ENCODE measurements at places on chromosomes 6 and 20. TPM values are rescaled to one million over a fixed set of nuclear protein-coding genes. Genes with fewer than 3 reads are reported as not detected.

DNA sequence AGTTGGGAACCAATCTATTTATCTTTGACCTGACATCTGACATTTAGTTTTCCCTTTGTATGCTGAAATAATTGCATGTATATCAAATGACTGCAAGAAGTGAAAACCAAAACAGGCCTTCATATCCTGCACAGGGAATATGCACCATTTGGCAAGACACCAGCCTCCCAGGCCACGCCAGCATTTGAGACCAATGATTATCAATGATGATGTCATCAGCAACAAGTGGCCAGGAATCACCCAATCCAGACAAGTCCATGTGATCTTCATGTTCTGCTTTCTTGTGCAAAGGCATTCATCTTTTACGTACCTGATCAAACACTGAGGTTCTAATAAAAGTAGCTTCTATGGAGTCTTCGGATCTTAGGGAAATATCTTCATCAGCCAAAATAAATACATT, 107.4 kb upstream of the TENT5A start:
- DNase-seq, result no peak

DNA sequence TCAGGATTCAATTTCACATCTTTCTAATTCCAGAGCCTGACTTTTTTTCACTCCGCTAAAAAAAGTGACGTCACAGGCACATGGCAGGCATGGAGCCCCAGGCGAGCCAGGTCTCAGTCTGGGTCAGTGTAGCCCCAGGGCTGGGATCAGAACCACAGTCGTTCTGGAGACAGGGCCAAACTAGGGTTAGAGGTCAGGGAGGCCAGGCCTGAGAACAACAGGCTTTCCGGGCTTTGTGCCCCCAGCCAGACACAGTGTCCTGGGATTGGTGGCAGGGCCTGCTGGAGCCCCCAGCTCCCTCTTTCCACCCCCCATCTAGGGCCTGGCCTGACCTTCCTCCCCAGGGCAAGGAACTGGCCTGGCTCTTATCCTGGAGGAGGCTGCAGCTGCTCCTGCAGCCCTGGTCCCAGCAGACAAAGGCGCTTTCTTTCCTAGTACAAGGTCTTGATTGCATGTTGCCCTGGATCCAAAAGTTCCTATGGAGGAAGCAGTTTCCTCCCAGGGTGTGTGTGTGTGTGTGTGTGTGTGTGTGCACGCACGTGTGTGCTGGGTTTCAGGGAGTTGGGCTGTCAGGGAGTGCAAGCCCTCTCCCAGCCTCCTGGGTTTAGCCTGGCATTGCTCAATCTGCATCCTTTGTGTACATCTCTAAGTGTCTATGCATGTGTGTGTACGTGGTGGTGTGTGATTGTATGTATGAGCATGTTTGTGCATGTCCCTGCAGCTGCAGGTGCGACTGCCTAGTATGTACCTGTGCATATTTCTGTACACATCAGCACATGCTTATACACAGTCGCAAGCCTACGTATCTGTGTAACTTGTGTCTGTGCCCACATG, 26.5 kb upstream of the EMILIN3 start:
- peak; percentile 49 for DNase-seq

DNA sequence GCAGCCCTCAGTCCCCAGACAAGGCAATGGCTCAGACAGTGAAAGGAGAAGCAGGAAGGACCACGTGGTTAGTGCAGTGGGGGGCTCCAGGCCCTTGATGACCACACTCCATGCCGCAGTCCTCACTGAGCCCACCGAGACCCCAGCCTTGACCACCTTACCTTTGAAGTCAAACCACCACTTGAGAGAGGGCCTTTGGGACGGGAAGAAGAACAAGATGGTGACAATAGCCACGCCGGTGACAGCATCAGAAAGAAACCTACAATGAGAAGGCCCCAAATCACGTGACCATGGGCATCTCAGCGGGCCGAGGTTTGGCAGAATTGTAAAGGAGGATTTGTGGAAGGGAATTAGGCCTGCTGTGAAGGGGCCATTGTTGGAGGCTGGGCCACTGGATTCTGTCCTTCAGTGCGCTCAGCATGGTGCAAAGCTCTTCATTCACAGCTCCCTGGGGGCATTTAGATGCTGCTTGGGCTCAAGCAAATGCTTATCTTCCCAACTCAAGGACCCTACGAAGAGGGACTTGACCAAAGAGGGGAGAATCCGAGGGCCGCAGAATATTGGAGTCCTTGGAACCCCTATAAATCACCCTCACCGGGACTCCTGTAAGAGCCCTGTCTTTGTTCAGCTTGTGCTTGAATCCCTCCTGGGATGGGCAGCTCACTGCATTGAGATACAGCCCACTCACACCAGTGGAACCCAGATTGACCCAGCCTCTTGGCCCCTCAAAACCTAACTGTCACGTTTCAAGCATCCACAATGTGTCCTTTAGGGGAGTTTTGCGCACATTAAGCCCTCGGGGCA, 33.2 kb upstream of the OCSTAMP start:
- no peak for DNase-seq

DNA sequence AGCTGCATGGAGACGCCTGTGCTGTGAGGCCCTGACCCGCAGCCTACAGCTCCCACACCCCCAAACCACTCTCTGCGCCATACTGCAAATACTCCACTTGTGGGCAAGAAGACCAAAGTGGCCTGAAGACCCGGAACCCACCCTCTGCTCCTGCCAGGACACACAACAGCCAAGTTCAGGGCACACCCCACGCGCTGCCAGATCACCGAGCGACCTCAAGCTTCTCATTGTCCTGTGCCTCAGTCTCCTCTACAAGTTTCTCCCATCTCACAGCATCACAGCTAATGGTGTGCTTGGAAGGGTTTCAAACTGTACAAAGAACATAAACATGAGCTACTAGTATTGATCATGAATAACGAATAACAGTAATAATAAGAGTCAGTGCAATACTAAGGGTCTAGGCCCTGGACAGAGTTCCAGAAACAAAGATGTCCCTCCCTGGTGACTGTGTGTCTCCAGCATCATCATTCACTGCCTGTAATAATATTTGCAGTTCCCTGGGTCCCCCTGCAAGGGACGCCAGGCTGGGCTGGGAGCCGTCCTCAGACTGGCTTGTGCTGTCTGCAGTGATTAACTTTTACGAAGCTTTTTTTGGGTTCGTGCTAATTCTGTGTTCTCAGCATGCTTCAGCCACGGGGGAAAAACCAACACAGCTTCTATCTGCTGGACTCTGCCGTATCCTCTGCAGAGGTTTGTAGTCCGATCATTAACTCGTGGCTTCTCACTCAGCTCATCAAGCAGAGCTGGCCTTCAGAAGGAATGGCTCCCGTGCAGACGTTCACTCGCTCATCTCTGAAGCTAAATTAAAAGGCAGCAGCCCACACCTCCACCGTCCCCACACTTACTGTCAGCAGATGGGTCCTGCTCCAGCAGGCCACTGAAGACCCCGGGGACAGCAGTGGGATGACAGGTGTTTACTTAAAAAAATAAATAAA, 81.6 kb upstream of the MPC1 start:
- no peak for DNase-seq

GRCh38 chr6:43455531-43456428, at the start of gene DLK2:
DLK2 (minus strand) TSS chr6:43455548; CDS start chr6:43454825, 723 bp downstream.
- DNase-seq, result no peak

DNA sequence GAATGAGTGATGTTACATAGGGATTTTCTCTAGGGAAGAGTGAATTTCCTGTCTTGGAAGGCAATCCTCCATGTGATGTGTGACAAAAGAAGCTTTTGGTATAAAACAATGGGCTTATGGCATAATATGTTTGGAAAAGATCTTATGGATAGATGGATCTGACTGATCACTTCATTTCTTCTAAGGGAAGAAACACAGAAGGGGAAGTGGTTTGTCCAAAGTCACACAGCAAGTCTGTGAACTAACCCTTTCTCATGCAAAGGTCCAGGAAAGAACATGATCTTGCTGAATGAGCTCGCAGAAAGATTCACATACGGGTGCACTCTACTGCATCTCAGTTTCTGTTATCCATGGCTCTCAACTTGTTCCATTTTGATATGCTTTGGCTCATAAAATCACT, 575.9 kb upstream of the JAG1 start:
- no peak for DNase-seq

GRCh38 chr20:19264191-19264590, 51.7 kb downstream of the SLC24A3 start:
- DNase-seq, result no peak

DNA sequence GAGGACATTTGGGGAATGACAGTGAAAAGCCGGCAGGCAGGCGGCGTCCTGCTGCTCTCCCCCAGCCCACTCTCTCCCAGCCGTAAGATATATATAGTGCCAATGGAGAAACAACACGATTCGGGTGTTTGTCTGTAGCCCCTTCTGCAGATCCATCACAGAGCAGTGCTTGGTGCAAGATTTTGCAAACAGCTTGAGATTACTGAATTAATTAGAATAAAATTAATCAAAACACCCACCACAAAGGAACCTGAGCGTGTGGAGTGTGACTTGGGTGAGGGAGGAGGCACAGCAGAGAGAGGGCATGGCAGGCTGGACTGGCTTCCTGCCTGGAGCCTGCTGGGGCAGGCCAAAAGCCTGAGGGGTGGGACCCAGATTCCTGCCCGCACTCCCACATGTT, 28.8 kb upstream of the CCDC167 start:
- DNase-seq, result no peak

DNA sequence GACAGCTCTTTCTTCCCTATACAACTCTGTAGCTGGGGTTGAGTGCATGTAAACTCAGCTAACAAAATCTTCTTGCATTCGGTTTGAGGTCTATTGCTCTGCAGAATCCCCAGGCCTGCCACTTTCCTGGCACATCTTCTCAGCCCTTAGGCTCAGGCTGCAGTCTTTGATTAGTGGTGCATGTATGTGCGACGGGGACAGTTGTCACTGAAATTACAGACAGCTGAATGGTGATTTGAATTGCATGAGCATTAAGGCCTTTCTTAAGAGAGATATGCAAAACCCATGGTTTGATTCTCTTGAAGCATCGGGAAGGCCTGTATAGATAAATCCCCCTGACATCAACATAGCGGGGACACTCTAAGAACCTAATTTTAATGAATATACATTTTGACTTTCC, 222.8 kb downstream of the CDH26 start:
- DNase-seq, result no peak

GRCh38 chr6:30951907-30952469, 11.2 kb downstream of the MUCL3 start:
- no peak for DNase-seq

DNA sequence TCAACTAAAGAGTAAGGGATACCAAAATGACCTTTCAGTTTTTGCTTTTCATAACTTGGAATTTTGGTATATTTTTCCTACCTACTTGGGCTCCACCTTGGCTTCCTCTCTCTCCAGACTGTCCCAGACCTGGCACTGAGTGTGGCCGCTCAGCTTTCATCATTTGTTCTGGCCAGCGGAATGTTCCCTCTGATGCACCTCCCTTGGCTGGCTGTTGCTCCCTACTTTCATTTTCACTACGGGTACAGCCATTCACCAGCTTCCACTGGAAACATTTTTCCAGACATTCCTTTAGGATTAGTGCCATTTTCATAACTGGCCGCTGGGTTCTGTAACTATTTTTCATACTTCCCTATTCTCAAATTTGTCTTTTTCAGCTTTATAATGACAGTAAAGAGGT, 487.4 kb downstream of the TENT5A start:
- DNase-seq, result peak; percentile 62

DNA sequence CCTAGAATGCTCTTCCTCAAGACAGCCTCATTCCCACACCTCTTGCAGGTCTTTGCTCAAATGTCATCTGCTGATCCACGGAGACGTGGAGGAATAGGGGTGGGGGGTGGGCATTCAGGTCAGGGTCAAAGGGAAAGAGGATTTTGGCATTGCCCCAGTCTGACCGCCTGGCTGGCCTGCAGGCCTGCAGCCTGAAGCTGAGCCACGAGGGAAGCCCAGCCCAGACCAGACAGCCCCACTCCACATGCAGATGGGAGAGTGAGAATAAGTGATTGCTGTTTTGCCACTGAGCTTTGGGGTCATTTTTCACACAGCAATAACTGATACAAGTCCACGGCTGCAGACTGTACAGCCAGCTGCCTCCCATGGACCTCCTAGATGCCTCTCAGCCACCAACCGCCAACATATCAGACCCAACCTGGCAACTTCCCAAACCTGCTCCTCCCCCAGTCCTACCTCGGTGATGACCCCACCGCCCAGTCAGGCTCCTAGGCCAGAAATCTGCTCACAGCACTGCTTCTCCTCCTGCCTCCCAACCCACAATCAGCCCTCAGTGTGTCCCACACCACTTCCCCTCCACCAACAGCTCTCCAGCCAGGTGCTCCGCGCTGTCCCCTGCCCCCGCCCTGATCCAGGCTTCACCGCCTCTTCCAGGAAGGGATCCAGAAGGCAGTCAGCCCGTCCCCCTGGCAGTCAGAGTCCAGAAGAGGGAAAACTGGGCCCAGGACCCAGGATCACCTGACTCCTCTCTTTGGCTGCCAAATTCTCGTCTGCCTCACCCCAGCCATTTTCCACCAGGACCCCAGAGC, 14.0 kb downstream of the KIAA1755 start:
- peak; percentile 53 for DNase-seq

GRCh38 chr20:52082612-52083011, 109.0 kb downstream of the ZFP64 start:
- no peak for DNase-seq

DNA sequence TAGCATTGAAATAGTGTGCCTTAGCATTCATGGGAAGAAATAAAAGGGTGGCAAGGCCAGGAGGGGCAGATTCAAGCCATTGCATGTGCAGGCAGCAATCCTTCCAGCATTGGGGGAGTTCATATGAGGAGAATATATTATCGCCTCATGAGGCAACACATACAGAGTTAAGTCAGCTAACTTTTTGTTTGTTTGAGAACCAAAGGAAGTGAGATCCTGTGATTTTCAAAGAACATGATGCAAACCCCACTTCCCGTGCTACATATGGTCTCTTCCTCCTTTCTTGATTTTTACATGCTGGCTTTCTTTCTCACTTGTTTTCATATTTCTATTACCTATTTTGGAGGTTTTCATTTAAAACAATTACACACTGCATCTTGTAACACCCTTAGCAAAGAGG, 579.7 kb upstream of the ARID1B start:
- DNase-seq, result no peak

GRCh38 chr6:136169394-136170148, 80.5 kb downstream of the MTFR2 start:
- no peak for DNase-seq

- DNase-seq, result no peak
Measured at GRCh38 chr6:167496707-167497106, 171.8 kb downstream of the TTLL2 start.

The SOD2 gene
- 1,558 TPM for total RNA-seq

The TCF21 gene
- 8.2 TPM for total RNA-seq

The TMC2 gene
- under 0.01 TPM for total RNA-seq

The LRRN4 gene
- not detected for total RNA-seq

The BRPF3 gene
- 10.6 TPM for total RNA-seq

The SLC13A3 gene
- total RNA-seq, result 4.1 TPM

The TOX2 gene
- total RNA-seq, result 4.4 TPM

The TGM3 gene
- total RNA-seq, result not detected

The HLA-A gene
- 280 TPM for total RNA-seq

The LRP11 gene
- 54.7 TPM for total RNA-seq

The FAM83B gene
- total RNA-seq, result under 0.01 TPM

The PDYN gene
- not detected for total RNA-seq

The POM121L2 gene
- not detected for total RNA-seq

The PLN gene
- total RNA-seq, result 2.0 TPM

The NKX2-2 gene
- not detected for total RNA-seq

The GLP1R gene
- not detected for total RNA-seq

The RIMS4 gene
- total RNA-seq, result under 0.01 TPM

The PRPF6 gene
- 52.0 TPM for total RNA-seq

Measured in fibroblast of lung (primary cell).